Brain microvascular endothelial cell (primary cell): ENCODE measurements at places on chromosomes 7 and 10.

DNA sequence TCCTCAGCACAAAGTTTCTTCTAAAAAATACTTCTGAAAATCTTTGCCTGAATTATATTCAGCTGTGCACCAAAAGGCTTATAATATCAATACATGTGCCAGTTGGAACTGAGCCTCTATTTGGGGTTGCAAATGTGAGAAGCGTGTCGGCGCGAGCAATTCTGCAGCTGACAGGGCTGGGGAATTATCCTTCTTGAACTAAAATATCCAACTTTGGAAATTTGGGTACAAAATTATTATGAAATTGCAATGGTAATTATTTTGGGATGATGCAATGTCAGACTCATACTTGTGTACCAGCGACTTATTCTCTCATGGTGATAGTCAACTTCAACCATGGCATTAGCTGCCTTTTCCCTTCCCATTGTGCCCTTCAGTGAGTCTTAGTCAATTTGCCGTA, 507.0 kb upstream of the KLF6 start:
- DNase-seq = no peak

- no peak for DNase-seq
Observed at GRCh38 chr7:130338233-130338632, 6.4 kb upstream of the CPA5 start.

DNA sequence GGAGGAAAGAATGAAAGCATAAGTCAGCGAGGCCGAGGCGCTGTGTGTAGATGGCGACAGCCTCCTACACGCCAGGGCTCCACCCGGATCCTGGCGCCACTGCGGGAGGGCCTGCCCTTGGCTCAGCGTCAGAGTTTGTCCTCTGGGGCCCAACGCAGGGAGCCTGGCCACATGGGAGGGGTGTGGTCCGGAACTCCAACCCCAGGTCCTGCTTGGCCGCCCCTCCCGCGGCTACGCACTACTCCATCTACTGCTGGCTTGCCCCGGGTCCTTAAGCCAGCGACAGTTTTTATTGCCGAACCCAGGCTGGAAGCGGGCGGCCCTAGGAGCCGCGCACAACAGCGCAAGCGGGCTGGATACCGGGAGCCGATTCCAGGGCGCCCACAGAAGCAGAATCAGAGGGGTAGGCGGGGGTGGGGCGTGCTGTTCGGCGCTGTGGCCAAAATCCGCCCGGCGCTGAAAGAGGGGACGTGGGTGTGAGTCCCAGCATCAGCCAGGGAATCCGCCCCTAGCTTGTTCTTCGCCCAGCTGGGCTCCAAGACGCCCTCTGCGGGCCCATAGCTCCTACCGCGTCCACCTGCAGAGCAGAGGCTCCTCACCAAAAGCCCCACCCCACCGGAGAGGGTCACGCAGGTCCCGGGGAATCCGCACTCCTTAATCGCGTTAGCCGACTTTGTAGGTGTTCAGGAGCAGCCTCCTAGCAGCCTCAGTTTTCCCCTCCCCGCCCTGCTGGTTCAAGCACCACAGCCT, 4.5 kb downstream of the KAZALD1 start:
- DNase-seq = no peak

- peak; percentile 35 for DNase-seq
Observed at GRCh38 chr7:140638173-140638791, 2.3 kb downstream of the DENND2A start.

GRCh38 chr10:14587540-14588083, 187.1 kb downstream of the FAM107B start:
- DNase-seq = no peak

- DNase-seq = no peak
Observed at GRCh38 chr7:78020874-78021249, 222.3 kb downstream of the PHTF2 start.

- no peak for DNase-seq
Observed at GRCh38 chr7:152115021-152115718, 89.7 kb downstream of the GALNT11 start.

- DNase-seq = no peak
Observed at GRCh38 chr7:32357535-32358277, 132.5 kb downstream of the LSM5 start.

DNA sequence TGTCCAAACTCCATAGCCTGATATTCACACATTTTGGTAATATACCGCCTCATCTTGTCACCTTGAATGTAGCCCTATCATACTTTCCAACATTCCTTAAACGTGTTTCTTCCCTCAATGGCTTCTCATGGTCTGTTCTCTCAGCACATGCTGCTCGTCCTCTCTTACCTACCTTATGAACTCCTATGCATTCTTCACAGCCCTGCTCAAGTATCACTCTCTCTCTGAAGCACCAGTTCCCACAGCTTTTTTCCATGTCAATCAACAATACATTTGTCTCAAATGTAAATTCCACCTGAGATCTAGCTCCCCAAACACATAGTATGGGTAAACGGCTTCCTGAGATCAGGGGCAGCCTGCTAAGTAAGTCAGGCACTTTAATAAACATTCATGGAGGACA, 85.2 kb upstream of the ZMIZ1 start:
- no peak for DNase-seq

DNA sequence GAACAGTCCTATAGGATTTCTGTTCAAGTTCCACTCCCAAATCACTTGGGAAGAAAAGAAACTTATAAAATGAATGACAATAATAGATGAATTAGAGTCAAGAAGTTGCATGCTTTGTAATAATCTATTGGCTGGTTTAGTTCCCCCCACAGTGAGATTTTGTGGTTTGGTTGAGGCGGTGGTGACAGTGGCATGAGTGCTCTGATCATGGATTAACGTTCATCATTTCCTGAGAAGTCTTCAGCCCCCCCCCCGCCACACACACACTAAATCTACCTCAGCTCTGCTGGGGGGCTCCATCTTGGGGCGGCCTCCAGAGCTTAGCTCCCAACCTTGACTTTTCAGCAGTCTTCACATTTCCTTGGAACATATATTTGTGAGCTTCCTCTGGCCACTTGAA, 121.7 kb downstream of the ABCA13 start:
- no peak for DNase-seq
